Stimulated activated CD8-positive, alpha-beta memory T cell treated with anti-CD3 and anti-CD28 coated beads, Interleukin-15, amount 100 ng/mL, for 24 hours (primary cell): ENCODE measurements at places on chromosomes 2 and 18.

DNA sequence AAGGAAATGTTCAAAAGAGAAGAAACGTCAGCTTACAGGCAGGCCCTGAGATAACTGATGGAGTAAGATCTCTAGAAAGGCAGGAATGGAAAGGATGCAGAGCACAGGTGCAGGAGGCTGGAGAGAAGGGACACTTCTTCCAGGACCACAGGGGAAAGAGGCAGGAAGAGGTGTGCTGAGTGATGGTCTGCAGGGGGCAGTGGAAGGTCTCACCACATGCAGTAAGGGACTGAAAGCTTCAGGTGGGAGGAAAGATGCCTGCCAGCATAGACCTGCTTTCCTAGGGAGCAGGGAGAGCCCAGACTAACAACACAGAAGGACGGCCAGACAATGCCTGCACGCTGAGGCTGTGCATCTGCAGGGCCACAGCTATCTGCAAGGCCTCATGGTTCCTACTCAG lies 156.8 kb downstream of the L3MBTL4 start:
- DNase-seq = no peak

DNA sequence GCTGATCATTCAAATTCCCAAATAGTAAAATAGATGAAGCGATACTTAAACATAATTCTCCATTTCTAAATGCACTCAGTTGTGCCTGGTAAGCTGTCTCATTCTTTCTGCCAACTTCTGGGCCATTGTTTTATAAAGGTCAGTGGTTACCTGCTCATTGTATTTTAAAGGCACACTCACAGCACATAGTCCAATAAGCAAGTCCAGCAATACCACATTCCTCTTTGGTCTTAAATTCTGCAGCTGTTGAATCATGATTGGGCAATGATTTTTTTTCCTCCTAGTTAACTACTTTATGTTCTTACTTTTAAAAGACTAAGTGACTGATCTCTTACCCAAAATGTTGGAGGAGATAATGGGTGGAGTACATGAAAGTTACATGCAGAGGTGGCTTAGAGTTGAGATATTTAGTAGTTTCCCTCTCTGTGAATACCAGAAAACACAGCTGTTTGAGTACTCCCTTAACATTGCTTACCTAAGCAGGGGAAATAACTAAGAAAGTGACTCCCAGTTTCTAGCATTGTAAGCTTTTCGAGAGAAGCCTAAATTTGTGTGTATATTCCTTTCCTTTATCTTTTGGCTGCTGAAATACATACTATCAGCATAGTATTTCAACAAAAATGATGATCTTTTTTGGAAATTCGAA lies 220.7 kb downstream of the CAMKMT start:
- DNase-seq = no peak

DNA sequence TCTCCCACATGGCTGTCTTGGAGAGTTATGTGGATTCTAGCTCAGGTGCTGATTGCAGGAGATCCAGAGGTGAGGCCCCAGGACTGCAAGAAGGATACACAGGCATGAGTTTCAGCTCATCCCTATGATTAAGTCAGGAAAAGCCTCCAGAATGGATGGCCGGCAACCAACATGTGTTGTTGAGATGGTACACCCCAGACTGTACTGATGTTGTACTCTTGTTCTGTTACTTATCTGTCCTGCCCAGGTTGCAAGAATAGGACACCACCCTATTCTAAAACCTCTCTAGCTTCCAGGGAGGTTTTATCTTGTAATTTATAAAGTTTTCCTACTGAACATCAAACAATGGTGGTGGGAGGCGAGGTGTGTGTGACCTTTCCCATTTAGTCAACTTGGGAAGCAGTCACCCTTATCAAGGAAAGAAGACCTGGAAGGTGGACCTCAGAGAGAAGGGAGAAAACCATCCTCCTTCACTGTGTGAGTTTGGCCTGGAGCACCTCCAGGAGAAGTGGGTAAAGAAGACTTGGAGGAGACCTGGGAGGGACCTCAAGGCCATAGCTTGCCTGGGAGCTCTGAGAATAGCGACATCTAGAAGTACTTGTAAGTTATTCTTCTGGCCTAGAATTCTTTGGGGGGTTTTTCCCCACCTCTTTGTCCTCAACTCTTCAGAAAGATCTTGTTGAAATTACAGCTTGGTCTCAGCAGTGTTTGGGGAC lies 8.6 kb downstream of the FAM124B start:
- no peak for DNase-seq

- no peak for DNase-seq
Measured at GRCh38 chr2:42084231-42084671, 36.4 kb downstream of the PKDCC start.

DNA sequence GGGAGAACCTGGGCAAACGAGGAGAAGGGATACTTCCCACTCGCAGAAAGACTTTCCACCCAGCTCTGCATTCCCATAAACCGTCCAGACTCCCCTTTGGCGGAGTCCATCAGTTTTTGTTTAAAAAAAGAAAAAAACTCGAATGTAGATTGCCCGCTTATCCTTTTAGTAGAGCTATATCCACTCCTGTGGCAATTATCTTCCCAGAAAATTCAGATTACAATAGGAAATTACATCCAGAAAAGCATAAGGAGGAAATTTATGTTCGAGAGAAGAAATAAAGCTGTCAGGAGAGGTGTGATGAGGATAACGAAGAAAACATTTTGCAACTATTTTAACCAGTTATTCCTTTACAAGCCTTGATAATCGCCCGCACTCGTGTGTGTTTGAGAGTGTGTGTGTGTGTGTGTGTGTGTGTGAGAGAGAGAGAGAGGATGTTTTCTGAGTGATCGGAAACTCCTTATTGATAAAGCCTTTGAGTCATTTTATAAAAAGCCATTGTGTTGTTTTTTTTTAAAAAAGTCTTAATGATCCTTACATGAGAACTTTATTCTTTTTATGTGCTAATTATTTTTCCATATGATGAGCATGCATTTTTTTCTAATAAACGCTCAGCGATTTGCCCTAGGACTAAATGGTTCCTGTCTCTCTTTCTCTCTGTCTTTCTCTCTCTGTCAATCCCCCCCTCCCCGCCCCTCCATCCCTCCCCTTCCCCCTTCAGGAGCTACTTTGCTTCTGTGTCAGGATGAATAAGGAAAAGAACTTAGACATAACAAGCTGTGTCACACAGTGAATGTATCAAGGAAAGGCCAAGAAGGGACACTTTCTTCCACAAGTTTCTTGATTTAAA lies 1.1 kb upstream of the PPP3R1 start:
- no peak for DNase-seq

- no peak for DNase-seq
Measured at GRCh38 chr2:210496512-210496911, 20.0 kb upstream of the LANCL1 start.

DNA sequence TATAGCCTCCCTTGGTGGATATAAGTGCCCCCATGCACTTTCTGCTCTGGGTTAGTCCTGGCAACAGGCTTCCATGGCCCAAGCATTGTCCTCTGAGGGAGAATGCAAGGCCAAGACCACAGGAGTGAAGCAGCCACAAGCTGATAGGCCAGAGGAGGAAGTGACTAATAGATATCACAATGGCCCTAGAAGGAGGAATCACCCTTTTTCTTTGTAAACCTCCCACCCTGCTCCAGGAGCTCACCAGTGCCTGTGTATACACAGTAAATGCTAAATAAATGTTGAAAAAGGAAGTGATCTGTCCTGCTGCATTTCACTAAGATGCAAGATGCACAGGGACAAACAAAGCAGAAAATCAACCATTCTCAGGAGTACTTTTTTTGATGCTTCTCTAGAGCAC lies 49.7 kb upstream of the ABCA12 start:
- DNase-seq = no peak

DNA sequence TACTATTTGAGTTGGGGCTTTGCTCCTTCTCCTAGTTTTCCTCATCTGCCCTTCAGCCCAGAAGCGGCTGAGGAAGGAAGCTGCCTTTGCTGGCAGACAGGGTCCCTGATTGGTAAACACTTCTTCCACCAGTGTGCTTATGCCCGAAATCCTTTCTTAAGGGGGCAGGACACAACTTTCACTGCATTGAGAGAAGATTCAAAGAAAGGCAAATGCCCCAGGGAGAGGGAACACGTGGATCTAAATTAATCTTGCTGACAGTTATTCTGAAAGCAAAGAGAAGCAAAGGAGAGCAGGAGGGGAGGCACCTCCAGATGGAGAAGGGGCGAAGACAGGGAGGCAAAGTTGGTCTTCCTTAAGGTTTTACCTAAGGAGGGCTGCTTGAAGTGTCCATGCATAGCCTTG lies 92.1 kb upstream of the EFEMP1 start:
- no peak for DNase-seq

DNA sequence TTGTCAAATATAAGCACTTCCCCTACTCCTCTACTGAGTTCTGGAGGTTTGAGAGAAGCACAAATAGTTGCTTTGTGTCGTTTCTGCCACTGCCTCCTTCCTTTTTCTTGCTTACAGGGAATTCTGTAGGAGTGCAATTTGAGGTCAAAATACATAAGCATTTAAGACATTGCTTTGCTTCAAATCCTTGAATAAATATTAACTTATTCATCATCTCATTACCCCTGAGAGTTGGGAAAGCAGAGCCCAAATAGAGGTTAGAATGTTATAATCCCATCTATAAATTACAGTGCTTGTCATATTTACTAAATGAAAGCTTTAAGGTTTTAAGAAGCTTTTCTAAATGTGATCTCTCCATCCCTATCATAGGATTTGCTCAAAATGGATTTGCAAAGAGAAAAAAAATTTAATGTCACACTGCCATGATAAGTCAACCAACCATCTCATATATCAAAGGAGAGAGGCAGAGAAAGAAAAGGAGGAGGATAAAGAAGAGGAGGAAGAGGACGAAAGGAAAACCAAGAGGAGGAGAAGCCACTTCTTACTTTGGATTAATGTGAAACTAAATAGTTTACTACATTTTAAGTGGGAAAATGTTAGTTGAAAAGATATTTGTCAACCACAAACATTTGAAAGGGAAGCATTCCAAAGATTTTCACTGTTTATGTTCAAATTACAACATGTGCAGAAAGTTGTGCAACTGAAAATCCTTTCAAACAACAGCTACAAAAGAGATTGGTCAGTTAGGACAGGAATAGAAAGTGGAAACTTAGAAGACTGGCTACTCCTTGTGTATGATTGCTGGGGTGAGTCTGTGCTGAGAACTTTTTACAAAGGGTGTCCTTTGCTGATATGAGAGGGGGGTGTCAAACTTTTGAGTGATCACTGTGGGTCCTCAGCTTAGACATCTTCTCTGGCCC lies 277.3 kb upstream of the FN1 start:
- no peak for DNase-seq

DNA sequence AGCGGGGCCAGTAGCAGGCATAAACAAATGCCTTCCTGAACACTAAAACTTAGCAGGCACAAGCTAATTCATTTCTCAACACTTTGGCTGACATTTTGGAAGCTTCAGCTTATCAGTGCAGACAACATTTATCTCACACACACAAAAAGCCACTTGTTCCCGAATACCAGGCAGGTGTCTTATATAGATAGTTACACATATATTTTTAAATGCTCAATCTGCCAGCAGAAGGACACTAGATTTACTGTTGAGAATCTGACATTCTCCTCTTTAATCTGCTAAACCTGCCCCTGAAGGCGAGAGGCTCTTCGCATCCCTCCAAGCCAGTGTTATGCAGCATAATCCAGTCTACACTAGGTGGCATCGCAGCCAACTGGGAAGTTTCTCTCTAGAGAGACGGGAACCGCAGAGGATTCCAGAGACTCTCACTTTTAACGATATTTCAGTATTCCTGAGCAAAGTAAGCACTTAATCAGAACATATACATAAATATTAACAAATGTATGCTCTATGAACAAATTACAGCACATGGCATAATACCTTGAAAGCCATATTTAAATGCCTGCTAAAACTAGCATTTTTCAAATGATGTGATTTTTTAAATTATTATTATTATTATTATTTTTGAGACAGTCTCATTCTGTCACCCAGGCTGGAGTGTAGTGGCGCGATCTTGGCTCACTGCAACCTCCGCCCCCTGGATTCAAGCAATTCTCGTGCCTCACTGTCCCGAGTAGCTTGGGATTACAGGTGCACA lies 90.2 kb upstream of the SCG2 start:
- DNase-seq = no peak

GRCh38 chr2:109207176-109207575 lies 78.2 kb downstream of the SH3RF3 start:
- no peak for DNase-seq

DNA sequence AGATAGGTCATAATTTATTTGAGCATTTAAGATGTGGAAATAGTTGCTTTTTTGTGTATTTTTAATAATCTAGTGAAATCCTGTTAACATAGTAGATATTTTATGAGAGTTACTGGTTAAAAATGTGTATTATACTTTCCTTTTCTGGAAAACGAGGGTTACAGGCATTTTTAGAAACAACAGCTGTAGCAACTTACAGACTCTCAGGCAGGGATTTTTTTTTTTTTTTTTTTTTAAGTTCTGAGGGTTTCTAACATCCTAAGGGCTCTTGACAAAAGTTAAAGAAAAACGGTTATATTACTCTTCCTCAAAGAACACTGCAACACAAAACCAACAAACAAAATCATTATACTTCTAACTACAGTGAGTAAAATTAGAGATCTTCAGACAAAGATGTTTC lies 205.9 kb downstream of the ACKR3 start:
- DNase-seq = no peak
